ENCODE measurements at places on chromosomes 16 and 17.

- no peak for DNase-seq
These were observed 11.1 kb downstream of the CANT1 start for GRCh38 chr17:78998311-78999055.

- DNase-seq, result no peak
These were observed 18.3 kb downstream of the TEKT3 start for GRCh38 chr17:15323131-15323530.

DNA sequence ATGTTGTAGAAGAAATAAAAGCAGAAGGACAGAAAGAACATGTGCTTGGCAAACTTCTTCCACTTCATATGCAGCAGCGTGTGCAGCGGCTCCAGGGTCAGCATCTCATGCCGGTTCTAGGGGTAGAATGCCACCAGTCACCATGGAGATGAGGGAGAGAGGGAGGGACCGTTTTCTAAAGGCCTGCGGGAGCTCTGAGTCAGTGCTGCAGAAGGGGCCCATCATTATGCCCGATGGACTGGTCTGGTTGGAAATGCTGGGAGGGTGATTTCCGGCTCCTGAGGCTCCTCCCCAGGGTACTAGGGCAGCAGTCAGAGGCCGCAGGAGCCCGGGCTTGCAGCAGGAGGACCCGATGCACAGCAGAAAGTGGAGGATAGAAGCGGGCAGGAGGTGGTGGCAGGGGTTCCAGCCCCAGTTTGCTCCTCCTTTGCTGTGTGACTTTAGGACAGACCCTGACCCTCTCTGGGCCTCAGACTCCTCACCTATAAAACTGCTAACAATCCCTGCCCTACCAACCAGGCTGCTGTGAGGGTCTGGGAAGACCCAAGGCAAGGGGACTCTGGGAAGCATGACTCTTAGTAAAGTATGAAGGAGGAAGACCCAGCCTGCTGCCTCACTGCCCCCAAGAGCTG, 28.6 kb downstream of the TRPV3 start:
- no peak for DNase-seq

- no peak for DNase-seq
These were observed 40.4 kb upstream of the NDRG4 start for GRCh38 chr16:58459344-58460218.

DNA sequence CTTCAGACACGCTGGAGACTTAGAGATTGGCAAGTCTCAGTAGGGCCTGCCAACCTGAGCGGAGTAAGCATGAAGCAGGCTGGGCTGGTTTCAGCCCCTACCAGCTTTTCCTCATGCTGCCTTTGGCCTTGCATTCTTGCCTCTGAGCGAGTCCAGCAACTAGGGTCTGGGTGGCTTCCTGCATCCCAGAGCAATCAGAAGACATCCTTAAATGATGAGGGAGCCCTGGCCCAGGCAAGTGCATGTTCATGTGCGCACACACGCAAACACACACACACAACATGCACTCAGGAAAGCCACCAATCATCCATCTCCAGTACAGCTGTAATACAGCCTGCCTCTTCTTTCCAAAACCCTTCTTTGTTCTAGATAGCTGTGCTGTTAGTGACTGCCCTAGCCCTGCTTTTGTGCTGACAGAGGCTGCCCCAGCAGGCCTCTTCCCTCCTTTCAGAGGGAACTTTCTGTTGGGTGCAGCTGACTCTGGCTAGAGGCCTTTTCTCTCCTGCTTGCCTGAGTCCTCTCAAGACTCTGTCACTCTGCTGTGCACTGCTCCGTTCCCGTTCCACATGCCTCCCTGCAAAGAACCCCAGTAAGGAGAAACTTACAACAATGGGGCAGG, 30.7 kb upstream of the TBX2 start:
- DNase-seq, result no peak

- no peak for DNase-seq
These were observed 91.4 kb downstream of the CACNG3 start for GRCh38 chr16:24347556-24347955.

DNA sequence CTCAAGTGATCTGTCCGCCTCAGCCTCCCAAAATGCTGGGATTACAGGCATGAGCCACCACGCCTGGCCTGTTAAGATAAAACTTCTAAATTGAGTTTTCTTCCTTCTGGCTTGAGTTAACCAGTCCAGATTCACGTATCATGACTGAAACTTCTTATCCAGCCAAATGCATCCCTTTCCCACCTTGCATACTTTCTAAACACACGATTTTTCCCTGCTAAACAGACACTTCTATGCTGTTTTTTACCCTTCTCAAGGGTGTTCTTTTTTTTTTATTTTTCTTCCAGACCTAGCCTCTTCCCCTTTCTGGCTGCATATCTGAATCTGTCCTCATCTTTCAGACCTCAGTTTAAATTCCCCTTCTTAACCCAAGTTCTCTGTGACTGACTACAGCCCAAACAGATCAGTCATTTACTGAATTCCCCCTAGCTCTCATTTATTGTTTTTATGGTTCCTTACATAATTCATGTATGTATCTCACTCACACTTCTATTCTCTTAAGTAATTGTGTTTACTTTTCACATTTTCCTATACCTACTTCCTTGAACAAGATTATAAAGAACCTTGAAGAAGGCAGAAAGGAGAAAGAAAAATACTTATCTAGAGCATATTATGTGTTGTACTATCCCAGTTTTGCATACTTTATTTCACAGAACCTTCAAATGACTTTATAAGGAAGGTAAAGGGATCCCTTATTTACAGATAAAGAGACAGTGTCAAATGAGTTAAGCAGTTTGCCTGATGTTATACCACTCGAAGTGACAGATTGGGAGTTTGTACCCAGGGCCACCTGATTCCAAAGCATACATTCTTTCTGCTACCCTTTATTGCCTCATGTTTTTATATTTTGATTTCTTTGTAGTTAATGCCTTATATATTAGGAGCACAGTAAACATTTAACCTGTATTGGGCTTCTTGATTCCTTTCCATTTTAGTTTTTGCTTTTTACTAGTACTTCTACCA, 5.2 kb downstream of the EVI2B start:
- no peak for DNase-seq

DNA sequence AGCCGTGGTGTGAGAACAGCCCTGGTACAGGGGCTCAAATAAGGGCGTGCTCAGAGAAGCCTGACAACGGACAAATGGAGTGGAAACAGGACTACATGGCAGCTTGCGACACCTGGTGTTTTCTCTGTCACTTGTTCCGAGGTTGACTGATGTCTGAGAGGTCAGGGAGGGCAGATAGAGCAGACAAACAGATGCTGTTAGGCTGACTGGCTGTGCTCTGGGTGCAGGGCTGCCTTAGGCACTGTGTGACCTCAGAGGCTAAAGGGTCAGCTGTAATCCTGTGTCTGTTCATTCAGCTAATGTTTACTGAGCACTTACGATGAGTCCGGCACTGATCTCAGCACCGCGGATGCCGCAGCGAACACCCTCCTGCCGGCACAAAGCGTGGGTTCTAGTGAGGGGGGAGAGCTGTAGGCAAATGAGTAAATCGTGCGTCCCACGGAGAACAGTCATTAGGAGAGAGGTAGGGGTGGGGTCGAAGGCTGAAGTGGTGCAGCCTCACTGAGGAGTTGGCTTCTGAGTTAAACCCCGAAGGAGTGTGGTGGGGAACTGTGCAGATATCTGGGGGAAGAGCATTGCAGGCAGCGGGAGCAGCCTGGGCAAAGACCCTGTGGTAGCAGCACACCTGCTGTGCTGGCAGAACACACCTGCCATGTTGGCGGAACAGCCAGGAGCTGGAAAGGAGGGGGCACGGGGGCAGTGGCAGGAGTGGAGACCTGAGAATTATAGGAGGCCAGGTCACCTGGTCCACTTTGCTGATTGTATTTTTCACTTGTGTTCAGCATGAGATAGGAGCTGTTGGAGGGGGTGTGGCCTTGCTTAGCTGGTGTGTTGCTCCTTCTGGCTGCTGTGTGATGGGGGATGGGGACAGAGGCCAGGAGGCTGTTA, 35.0 kb downstream of the GPT2 start:
- DNase-seq, result no peak

- DNase-seq, result no peak
These were observed 16.8 kb downstream of the TMEM94 start for GRCh38 chr17:75473246-75473645.

GRCh38 chr17:58351182-58351581, 819 bp downstream of the SUPT4H1 start:
- DNase-seq, result no peak

GRCh38 chr17:27533874-27534815, 77.9 kb downstream of the KSR1 start:
- no peak for DNase-seq
